ENCODE measurements at places on chromosomes 1 and 21. TPM values are rescaled to one million over a fixed set of nuclear protein-coding genes. Genes with fewer than 3 reads are reported as not detected.

The OR2T29 gene
- not detected for total RNA-seq

The RGS1 gene
- total RNA-seq = not detected

The KRTAP13-2 gene
- total RNA-seq = not detected

The GBP7 gene
- not detected for total RNA-seq

DNA sequence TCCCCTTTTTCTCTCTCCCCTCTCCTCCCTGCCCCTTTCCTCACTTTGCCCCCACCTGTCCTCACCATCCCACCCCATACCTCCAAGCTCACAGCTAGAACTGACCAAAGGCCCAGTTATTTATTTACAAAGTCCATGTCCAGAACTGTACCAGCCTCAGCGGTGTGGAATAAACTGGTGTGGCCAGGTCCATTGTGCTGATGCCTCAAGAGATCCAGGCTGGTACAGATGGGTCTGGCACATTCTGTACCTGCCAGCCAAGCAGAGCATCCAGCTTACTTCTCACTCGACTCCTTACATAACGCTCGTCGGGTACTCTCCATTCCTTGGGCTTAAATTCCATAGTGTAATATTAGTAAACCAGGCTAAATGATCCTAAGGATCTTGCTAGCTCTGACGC, 11.8 kb downstream of the PDZK1IP1 start:
- no peak for DNase-seq

DNA sequence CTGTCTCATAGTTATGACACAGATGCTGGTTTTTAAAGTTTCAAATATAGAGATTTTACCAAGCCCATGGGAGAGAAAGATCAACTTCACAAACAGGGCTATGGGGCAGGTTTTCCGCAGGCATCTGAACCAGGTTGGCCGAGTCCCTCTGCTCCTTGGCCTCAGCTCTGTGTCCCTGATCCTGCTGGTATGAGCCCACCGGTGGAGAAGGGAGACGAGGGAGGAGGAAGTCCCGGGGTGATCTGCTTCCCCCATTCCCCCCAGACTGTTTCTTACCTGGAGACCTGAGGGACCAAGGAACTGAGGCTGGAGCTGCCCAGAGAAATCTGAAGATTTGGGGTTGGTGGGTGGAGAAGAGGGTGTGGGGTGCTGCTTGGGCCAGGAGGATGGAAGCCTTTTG, 28.9 kb upstream of the BTG2 start:
- DNase-seq = no peak

The TTC34 gene
- 0.29 TPM for total RNA-seq

Data from osteoblast (primary cell).